Epithelial cell of proximal tubule (primary cell): ENCODE measurements at places on chromosomes 5 and 9. TPM values are rescaled to one million over a fixed set of nuclear protein-coding genes. Genes with fewer than 3 reads are reported as not detected.

DNA sequence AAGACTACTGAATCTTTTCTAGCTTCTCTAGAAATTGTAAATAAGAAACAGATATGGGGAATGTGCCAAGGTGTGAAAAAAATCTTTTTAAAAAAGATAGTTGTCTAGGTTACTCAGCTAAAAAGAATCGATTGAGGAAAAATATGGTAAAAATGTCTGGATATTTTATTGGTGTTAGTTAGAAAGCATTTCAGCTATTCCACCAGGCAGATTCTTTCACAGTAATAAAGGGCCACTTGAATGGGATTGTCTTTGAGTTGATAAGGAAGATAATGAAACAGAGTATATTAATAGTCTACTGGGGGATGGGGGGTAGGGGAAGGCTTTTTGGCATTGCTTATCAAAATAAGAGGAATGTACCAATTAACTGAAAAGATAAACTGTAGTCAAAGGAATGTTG is 51.9 kb downstream of the SLIT3 start:
- DNase-seq, result no peak

DNA sequence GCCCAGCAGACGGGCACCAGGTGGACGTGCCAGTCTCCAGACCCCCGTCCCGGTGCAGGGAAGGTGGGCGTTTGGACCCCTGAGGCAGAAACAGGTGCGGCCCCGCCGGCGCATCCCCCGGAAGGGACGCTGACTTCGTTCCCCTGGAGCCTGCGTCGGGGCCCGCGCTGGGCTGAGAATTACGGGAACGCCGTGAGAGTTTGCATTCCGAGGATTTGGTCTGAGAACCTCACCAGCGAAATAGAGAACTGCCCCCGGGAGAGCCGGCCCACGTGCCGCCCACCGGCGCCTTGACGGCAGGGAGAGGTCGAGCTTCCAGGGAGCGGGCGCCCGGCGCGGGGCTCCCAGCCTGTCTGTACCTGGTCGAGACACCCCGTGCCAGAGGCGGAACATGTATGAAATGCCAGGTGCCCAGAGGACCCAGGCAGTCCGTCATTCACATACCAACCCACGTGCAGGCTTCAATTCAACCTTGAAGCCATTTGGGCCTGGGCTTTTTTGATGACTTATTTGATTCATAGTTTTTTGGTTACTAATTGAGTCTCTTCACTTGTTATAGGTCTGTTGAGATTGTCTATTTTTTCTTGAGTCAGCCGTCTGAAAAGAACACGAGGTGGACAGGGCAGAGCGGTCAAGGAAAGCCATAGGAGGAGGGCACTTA is 877 bp upstream of the CAMSAP1 start:
- DNase-seq, result no peak

DNA sequence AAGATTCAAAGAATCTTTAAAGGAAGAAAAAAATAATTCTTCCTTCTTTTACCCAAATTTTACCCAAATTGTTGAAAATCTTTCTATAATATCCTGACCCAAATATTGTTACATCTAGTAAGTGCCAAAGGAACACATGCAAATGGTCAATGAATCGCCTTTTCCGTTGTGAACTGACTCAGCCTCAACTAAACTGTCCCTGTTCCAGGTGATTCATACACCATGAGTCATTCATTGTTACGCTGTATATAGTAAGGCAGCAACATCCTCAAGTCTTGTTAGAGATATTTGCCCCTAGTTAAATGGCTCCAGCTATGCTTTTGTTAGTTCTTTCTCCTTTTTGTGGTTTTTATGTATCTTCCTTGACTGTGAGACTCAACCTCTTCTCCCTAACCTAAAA is 9.7 kb downstream of the PTGER4 start:
- DNase-seq, result peak; percentile 79

- no peak for DNase-seq
Observed at GRCh38 chr5:166127766-166128570, 2163.5 kb upstream of the WWC1 start.

- no peak for DNase-seq
Observed at GRCh38 chr5:39266442-39266841, 47.1 kb upstream of the FYB1 start.

- no peak for DNase-seq
Observed at GRCh38 chr5:150154618-150155128, 972 bp downstream of the PDGFRB start.

DNA sequence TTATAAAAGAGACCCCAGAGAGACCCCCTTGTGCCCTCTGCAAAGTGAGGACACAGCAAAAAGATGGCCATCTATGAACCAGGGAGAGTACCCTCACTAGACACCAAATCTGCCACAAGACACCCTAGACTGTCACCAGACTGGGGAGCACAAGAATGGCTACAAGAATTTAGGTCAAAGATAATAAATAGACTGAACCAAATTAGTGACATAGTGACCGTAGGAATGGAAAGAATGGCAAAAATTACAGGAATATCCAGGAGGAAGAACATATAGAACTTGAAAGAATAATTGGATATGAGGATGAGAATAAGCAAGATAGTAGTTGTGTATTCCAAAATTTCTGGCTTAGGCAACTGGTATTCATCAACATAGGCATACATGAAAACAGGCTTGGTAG is 235.0 kb downstream of the NNT start:
- DNase-seq, result no peak

DNA sequence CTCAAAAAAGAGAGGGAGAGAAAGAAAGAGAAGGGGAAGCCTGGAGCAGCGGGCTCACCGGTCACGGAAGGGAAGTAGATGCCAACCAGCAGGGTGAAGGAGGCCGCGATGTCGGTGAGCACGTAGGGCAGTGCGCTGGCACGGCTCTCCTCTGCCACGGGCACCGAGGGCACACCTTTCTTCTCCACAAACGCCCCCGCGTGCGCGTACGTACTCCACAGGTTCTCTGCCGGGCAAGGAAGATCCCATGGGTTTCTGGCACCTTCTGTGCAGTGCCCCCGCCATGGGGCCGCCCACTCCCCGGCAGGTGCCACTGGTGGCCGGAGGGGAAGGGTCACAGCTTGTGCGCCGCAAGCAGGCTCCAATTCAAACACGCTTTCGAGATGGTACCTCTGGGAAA is 30.3 kb downstream of the SLC12A7 start:
- DNase-seq, result no peak

GRCh38 chr5:159178978-159179377 is 30.4 kb downstream of the RNF145 start:
- DNase-seq, result no peak

- no peak for DNase-seq
Observed at GRCh38 chr5:143448518-143448917, 45.0 kb upstream of the NR3C1 start.

GRCh38 chr5:149470942-149471341 is 80.3 kb downstream of the CSNK1A1 start:
- no peak for DNase-seq

Gene GHR
- 0.07 and 0.17 TPM in 2 replicates for total RNA-seq

Gene PAPPA
- total RNA-seq, result 2.5 TPM in 2 replicates

Gene TAF1L
- total RNA-seq, result under 0.01 TPM in 1 of 2 replicates, not detected in the other
